NCI-H2029 (cell line): ENCODE measurements at places on chromosomes 2 and 18.

GRCh38 chr18:4691836-4692235 lies 236.7 kb upstream of the DLGAP1 start:
- DNase-seq, result no peak

GRCh38 chr2:160401895-160402294 lies 91.7 kb downstream of the RBMS1 start:
- no peak for DNase-seq

DNA sequence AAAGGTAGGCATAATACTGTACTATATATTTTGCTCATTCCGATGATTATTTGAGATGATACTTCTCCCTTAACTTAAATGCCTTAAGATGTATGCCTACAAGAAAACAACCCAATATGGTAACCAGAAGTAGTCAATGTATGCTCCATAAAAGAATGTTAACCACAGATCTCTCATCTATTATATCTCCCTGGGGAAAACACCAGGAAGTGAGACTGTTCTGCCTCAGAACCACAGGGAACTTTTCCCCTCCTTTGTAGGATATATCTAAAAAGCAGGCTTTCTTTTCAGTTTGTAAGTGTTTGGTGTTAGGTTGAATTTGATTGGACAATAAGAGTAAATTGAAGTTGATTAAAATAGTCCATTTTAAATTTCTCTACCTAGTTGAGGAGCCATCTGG lies 1160.5 kb upstream of the NXPH2 start:
- no peak for DNase-seq

DNA sequence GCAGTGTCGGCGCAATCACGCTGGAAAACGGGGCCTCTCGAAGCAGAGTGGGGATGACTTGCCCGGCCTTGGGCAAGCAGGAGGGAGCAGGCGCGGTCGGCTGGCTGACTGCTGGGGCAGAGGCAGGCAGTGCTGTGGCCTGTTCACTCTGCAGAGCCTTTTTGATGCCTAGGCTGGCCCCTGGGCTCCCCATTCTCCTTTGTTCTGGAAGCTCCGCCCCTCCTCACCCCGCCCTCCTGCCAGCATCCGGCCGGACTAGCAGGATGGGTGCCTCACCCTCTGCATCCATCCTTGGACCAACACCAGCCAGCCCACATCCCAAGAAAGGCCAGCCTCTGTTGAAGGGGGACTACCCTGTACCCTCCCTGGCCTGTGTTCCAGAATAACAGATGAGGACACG lies at the start of gene ASPRV1:
TSS of gene ASPRV1 (minus strand) at position 136 of the 400 bp plus-strand sequence. CDS start 195 bp downstream, outside the sequence.
- DNase-seq, result no peak

GRCh38 chr2:204842661-204843485 lies 297.6 kb downstream of the PARD3B start:
- DNase-seq, result no peak

GRCh38 chr2:207090389-207090788 lies 75.4 kb downstream of the KLF7 start:
- no peak for DNase-seq

- DNase-seq, result no peak
Observed at GRCh38 chr18:55999641-56000040, 411.6 kb upstream of the TCF4 start.

DNA sequence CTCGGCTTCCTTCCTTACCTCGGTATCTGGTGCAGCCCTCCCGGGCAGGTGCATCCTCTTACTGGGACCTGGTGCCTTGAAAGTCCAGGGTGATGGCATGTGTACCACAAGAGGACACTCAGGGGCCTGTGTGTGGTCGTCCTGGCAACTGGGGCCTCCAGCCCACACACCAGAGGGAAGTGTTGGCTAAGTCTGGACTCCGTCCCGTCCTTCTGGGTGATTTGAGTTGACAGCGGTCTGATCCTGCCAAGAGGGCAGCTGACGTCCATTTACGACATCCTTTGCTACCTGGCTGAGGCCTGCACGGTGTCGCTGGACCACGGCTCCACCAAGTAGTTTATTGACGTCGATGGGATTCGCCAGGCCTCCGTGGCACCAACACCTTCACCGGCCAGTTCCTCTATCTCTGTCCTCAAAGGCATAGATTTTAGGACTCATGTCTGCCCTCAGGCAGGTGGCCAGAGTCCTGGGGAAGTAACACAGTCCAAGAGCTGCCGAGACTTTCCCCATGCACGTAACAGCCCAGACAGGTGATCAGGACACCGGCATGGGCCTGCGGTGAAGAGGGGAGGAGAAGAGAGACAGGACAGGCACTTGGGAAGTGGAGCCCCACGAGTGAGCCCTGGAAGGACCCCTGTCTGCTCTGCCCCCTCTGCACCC lies 186.0 kb upstream of the HDAC4 start:
- DNase-seq, result no peak

- no peak for DNase-seq
Observed at GRCh38 chr2:231296401-231296974, 98.1 kb downstream of the ARMC9 start.

DNA sequence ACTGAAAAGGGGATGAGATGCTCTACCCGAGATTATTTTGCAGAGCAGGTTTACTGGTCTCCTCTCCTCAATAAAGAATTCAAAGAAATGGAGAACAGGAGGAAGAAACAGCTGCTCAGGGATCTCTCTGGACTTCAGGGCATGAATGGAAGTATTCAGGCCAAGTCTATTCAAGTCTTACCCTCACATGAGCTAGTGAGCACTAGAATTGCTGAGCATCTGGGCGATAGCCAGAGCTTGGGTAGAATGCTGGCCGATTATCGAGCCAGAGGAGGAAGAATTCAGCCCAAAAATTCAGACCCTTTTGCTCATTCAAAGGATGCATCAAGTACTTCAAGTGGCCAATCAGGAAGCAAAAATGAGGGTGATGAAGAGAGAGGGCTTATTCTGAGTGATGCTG lies 60.0 kb downstream of the PIKFYVE start:
- DNase-seq, result no peak

DNA sequence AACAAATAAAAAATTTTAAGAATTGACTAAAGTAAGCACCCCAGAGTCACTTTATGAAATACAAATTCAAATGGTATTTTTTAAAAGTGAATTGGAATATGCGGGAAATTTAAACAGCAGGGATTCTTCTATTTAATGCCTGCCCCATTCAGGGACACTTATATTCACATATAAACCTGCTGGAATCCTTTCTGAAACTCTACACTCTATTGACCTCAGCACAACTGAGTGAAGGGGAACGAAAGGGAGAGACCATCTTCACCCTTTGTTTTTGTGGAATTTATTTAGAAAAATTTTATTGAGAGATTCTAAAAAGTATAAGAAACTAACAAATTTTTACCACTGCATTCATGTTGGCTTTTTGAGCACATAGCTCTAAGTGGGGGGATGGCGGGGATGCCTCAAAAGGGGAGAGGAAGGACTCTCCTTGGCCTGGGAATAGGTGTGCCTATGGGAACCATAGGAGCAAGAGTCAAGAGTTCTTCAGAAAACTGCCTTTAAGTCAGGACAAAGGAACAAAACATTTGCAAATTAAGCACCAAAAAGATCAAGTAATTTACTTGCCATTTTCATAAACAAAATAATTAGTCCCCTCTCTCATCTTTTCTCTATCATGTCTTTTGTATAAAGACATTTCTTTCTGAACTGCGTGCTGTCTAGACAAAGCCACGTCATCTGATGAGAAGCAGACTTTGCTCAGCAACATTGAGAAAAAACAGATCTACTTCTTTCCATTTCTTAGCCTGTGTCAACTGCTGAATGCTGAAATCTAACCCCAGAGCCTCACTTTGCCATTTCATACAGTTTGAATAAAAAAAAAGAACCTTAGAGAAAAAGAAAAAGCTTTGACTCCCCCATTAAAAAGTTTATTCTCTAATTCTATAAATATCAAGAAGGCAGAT lies 21.6 kb upstream of the FLACC1 start:
- DNase-seq, result no peak

- DNase-seq, result no peak
Observed at GRCh38 chr2:162992828-162993227, 154.3 kb upstream of the KCNH7 start.

DNA sequence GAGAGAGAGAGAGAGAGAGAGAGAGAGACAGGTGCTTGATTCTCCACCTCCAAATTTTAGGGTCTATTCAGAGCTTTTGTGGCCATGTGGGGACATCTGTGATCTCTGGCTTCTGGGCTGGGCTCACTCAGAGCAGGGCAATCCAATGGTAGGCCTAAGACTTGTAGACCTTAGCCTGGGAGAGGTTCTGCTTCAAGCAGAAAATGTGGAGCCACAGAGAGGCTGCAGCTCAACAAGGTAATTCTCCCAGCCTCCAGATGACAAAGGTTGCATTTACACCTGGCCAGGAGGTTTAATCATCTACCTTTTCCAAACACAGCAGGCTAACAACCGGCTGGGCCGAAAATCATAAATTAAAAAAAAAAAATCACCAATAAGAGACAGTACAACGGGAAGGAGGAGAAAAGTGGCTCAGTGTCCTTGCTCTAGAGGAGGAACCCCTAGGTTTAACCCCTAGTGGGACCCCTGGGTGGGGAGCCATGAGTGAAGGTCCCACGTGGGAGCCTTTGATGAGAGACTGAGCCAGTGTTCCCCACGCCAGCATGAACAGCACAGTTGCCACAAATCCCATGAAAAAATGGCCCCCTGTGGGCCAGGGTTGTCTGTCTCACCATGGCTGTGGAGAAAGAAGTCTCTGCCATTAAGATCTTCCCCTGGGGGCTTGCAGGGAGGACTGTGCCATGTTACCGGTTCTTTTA lies 124.0 kb upstream of the GATA6 start:
- no peak for DNase-seq

- DNase-seq, result no peak
Observed at GRCh38 chr18:5058768-5059695, 138.0 kb downstream of the AKAIN1 start.

DNA sequence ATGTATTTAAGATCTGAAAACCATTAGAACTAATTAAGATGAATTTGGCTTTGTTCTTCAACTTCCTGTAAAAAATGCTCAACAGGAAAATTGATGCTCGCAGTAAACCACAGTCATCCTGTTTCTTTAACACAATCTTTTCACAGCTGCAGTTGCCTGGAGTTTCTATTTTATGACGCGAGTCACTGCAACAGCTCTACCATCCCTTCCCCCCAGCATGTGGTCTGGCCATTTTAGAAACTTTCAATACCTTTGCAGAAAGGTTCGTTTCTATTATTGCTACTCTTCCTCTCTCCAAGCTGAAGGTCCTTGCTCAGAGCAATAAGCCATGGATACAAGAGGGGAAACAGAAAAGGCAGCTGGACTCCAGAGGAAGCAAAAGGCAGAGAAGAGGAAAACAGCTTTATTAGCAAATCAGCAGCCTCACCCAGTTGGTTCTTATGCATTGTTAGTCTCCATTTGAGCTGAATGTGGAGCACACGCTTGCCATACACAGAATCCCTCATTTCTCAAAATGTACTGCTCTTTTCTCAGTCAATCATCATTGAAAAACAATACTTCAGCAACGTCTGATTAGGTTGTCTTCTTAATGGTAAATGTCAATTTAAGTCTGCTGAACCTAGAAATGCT lies 3.9 kb downstream of the WIPF1 start:
- no peak for DNase-seq

DNA sequence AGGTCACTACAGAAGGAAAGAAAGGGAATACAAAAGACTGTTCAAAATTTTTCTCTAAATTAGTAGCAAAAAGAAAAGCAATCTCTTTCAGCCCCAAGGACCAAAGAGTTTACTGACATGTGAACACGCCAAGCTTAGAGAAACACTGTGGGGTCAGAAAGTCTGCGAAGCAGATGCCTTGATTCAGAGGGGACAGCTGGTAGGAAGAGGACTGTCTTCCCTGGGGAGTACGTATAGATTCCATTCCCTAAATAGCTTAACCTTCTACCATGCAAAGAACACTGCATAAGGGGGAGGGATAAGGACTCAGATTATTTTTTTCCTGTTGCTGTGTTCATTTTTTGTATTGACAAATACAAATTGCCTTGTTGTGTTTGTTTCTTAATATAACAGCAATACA lies 96.1 kb downstream of the IRS1 start:
- DNase-seq, result no peak

DNA sequence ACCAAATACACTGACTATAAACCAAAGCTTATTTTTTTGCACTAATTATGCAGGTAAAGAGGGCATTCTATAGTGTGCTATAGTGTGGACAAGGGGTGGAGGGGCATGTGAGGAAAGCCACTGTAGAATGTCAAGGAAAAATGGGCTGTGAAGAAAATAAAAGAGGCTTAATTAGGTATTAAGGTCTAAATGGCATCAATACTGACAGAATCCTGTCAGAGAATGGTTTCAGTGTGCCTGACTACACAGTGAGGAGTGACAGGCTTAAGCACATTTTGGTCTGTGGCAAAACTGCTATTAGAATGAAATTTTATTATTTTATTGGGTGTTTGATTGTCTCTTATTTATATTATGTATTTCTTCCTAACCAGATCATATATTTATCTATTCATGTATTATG lies 787.6 kb upstream of the CELF4 start:
- DNase-seq, result no peak

GRCh38 chr2:99858951-99859596 lies 283.3 kb downstream of the AFF3 start:
- DNase-seq, result no peak

- no peak for DNase-seq
Observed at GRCh38 chr18:26574958-26575864, 26.9 kb upstream of the KCTD1 start.

DNA sequence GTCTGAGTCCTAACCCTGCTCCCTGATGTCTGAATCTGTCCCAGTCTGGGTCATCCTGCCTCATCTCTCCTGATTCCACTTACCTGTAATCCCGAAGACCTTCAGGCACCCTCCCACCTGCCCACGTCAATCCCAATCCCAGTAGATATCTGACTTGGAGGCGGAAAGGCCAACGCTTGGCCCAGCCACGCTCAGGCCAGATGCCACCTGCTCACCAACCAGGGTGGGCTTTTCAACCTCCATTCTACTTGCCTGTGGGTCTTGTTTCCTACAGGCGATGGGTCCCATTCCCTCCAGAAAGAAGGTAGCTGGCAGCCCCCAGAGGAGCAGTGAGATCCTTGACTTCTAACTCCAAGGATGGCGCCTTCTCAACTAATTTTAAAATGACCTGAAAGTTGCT lies 59.7 kb downstream of the INPP5D start:
- no peak for DNase-seq

GRCh38 chr2:173386738-173387065 lies 32.0 kb downstream of the CDCA7 start:
- DNase-seq, result no peak

DNA sequence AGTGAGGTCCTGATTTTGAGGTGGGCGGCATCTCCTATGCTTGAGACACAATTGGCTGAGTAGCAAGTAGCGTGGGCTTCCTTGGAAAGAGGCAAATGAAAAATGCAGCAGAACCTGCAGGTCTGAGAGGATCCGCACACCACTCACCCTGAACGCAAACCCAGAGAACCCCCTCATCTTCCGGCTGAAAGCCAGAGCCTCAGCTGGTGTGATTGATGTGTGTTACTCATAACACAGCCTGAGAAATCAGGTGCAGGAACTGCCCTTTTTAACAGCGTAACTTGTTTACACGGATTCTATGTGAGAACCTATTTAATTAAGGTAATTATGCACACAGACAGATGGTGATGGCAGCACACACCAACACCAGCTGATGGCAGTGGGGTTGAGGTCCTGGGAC lies 123.4 kb downstream of the MRO start:
- DNase-seq, result no peak

DNA sequence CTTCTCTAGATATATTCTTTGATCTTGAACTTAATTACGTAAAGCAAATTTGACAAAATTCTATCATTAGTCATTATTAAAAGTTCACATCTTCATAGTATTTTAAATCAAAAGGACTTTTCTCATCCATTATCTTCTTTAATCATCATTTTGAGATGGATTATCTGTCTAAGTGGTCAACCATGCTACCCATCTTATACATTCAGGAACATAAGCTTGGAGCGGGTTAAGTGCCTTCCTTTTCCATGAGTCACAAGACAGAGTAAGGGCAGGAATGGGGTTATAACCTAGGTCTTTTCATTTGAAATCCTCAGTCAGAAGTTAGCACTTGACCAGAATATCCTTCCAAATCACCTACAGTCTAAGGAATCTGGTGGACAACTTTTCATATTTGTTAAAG lies 297.1 kb downstream of the TCF4 start:
- DNase-seq, result no peak
